ENCODE measurements at places on chromosomes 6 and 20.

DNA sequence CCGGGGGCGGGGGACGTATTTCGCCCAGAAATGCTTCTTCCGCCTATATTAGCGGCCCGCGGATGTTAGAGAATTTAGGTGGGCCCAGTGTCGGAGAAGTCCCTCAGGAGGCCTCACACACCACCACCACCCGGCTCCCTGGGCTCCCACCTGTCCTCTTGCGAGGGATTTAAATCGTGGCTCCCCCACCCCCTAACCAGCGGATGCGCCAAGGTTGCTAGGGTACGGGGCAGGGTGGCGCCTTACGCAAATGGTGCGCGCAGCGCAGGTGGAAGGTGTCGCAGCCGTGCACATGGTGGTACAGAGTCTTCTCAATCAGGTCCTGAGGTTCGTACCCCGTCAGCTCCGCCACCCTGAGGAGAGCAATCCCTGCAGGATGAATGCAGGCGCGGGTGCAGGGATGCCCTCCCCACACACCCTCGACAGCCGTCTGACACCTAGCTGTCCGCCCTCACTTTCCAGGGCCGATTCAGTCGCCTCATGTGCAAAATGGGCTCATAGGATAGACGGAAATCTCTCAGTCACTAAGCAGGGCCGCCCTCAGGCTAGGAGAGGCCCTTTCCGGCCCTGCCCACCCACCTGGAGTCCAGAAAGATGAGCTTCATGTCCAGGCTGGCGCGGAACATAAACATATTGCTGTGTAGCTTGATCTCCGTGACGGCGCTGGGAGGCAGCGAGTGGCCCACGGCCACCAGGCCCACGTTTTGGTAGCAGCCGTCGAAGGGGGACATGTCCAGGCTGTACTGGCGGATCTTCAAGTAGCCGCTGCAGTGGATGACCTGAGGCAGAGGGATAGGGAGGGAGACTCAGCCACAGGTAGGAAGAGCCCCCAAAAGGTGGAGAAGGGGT lies 16.6 kb downstream of the SIM1 start:
- peaks cover 57% of the 10 kb centered on the region for H3K27me3 ChIP-seq
- no peak overlapping the region for H3K27ac ChIP-seq
- no peak overlapping the region for H3K4me3 ChIP-seq
- no peak for DNase-seq
- H3K36me3 ChIP-seq: peaks cover 3% of the 10 kb centered on the region

DNA sequence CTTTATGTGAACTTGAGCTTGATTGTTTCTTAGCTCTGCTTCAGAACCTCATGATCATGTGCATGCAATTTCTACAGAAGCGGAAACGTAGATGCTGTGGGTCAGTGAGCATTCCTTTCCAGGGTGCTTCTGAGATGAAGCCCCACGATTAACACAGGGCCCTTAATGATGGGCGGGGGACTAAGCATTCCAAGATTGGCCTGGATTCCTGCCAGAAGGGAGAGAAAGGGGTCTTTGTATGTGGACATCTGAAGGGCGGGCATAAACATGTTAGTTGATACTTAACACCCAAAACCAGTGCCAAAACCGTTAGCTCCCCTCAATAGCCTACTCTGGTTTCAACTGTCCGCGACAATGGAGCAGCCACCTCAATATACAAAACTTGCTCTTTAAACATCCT lies 46.9 kb upstream of the POU3F2 start:
- peaks cover 6% of the 10 kb centered on the region for H3K4me1 ChIP-seq
- peaks cover 9% of the 10 kb centered on the region for H3K27me3 ChIP-seq
- no peak overlapping the region for H3K27ac ChIP-seq
- no peak overlapping the region for H3K4me3 ChIP-seq
- no peak for DNase-seq
- no peaks in the 10 kb centered on the region for H3K36me3 ChIP-seq

DNA sequence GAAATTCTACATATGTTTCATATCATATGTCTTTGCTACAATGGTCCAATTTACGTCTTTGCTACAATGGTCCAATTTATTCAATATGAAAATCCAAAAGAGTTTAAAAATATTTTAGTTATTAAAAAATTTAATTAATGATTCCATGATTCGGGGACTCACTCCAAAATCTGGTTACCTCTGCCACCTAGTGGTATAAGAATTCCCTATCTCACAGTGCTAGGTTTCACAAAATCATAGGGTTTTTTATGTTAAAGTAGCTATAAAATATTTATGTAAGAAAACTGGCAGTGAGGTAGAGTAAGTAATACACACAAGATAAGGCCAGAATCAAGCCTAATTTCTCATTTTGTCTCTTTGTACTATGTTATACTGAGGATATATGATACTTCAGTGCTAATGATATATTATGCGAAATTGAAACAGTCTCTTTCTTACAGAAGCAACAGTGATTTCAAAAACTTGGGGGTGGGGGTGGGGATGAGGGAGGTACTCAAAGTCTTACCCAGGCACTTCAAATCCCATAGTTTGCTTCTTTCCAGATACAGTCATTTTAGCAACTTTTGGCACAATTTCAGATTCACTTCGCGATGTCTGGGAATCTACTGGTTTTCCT lies 52.3 kb downstream of the HBS1L start:
- H3K4me1 ChIP-seq: peaks cover 29% of the 10 kb centered on the region
- no peak overlapping the region for H3K27ac ChIP-seq
- peaks cover 25% of the 10 kb centered on the region for H3K36me3 ChIP-seq
- DNase-seq: no peak

DNA sequence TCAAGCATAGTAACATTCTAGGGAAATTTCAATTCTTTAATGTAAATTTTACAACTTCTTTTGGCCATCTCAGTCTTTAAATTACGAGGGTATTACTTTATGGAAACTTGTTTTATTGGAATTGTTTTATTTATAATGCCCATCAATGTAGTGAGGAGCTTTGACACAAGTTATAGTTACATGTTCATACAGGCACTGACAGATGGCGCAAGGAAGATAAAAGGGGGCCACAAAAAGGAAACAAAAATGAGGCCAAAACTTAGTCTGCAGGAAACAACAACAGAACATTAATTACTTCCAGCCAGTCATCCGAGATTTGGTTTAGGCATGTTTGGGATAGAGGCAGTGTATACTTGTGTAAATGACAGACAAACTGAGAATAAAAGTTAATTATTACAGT lies 18.3 kb downstream of the SESN1 start:
- no peak overlapping the region for H3K27ac ChIP-seq
- H3K27me3 ChIP-seq: peaks cover 5% of the 10 kb centered on the region

DNA sequence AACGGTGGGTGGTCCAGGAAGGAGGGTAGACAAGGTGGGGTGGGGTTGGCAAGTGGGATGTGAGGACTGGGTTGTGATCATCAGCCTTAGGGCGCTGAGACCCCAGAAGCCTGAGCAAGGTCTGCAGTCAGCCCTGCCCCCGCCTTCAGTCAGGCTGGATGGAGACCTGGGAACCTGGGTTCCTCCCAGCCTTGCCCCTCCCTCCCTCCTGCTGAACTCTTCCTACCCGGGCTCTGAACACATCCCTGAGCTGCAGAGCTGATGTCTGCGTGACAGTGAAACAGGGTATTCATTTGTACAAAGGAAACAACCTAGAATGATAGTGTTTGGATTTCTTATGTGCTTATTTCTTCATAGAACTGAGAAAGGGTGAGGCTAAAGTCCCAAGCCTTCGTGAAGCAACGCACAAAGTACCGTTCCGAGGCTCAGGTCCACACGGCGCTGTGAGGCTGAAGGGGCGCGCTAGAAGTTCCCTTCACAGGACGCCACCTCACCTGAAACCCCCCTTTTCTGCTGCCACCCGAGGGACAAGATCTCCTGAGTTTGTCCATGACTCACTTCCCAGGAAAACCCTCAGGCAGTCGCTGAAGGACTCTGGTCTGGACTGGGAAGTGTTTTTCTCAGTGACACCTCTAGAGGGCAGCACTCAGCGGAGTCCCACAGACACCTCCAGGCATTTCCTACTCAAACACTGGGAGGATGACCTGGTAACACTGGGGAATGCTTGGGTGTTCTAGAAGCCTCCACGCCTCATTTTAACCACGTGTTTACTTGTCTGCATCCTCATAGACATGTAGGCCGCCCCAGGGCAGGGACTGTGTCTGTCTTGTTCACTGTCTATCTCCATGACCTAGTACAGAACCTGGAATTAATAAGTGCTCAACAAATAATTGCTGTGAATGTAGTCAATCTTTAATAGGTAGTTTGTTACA lies 1.2 kb downstream of the GSTA5 start:
- H3K36me3 ChIP-seq: no peaks in the 10 kb centered on the region
- H3K4me3 ChIP-seq: no peak overlapping the region
- H3K27me3 ChIP-seq: peaks cover 40% of the 10 kb centered on the region
- DNase-seq: peak; percentile 22
- no peak overlapping the region for H3K27ac ChIP-seq

- no peak for DNase-seq
- no peak overlapping the region for H3K4me3 ChIP-seq
- no peaks in the 10 kb centered on the region for H3K36me3 ChIP-seq
Observed at GRCh38 chr20:11895861-11896387, 21.8 kb upstream of the BTBD3 start.

GRCh38 chr20:11808841-11809240 lies 108.9 kb upstream of the BTBD3 start:
- H3K36me3 ChIP-seq: no peaks in the 10 kb centered on the region
- H3K4me1 ChIP-seq: no peaks in the 10 kb centered on the region
- H3K27ac ChIP-seq: no peak overlapping the region
- H3K27me3 ChIP-seq: no peaks in the 10 kb centered on the region
- DNase-seq: no peak

GRCh38 chr6:169246445-169246844 lies 7.2 kb downstream of the THBS2 start:
- peaks cover 11% of the 10 kb centered on the region for H3K27me3 ChIP-seq
- no peaks in the 10 kb centered on the region for H3K4me1 ChIP-seq
- H3K4me3 ChIP-seq: no peak overlapping the region
- no peaks in the 10 kb centered on the region for H3K36me3 ChIP-seq

DNA sequence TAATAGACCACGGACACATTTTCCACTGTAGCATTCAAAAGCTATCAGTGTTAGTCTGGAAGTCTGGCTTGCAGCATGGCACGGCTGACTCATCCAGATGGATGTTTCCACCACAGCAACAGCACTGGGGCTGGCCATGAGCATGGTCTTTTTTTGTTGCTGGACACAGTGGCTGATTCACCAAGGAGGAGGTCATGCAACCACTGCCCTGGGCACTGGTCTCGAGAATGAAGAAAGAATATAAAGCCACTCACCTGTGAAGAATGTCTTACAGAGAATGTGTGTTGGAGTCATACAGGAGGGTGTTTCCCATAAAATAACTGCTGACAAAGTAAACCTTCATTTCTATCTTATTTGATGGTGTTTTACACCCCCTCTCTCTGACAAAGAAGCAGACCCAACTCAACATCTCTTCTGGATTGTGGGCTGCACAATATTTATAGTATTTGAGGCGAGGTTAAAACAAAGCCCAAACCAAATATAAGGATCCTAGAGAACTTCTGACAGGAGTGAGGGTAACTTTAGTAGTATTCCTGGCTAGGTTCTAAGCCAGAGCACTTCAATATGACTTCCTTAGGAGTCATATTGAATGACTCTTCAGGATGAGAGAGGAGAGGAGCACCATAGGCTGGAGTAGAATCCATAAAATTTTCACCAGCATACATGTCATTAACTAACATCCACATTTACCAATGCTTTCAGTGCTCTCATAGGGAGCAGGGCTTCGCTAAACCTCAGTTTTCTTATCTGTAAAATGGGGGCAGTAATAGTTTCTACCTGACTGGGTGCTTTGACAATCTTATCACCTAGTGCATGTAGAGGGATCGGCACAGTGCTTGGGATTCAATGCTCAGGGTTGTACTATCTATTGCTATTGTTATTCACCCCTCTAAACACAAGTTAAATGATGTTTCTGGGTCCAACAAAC lies 121.4 kb downstream of the KIF13A start:
- no peak overlapping the region for H3K4me3 ChIP-seq
- no peaks in the 10 kb centered on the region for H3K36me3 ChIP-seq
- DNase-seq: no peak

DNA sequence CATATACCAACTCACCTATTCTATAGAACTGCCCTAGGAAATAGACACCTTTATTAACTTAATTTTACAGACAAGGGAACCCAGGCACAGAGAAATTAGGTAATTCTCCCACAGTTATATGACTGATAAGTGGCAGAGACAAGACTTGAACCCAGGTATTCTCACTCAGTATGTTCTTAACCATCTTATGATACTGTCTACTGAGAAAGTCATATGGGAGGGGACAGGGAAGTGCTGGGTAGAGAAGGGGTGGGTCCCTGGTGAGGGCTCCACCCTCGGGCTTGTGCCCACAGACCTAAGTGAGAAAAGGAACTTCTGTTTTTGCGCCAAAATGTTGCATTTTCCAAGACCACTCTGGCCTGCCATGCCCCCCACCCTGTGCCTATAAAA lies 123.5 kb downstream of the RNF144B start:
- H3K27ac ChIP-seq: peak overlapping the region; percentile 15
- H3K4me3 ChIP-seq: no peak overlapping the region
- H3K27me3 ChIP-seq: peaks cover 23% of the 10 kb centered on the region
